Cortex of kidney (tissue), 1 donor: ENCODE measurements at places on chromosomes 6 and 20.

DNA sequence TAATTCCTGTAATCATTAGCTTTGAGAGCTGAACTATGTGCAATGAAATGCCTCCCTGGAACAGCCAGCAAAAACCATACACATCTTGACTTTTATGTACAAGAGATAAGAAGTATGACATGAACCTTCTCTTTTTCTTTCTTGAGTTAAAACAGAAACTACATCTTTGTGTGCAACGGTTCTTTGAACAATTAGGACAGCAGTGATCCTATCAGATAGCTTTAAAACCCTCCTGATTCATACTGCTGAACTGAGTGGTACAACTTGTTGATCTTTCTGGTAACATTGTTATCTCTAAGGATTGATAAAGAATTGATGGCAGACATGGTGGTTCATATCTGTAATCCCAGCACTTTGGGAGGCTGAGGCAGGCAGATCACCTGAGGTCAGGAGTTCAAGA is 43.4 kb downstream of the TRAF3IP2 start:
- no peak for DNase-seq

DNA sequence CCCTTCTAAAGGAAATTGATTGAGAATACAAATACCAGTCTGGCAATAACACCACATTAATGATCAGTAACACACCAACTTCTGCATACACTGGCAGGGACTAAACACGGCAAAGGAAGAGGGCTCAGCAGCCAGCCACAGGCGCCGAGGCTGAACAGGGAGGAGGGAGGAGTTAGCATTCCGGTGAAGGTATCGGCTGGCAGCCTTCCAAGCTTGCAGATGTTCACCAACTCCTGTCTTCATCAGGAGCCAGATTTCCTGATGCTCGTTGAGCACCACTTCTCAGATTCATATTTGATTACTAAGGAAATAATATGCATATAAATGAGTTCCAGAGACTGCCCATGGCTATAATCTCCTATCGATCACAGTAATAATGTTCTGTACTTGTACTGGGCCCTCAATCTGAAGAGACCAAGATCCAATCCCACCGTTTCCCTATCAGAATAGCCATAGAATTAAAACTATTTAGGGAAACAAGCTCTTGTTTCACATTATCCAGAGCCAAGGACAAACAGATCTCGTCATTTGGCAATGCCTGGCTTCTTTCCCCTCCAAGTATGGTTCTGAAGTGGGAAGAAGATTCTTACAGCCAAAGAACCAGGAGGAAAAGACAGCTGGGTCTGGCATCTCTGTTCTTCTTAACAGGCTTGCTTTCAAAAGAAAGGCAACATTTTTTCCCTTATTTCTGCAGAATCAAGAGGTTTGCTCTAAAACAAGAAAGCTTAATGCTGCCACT is 42.2 kb downstream of the GFOD1 start:
- no peak for DNase-seq

GRCh38 chr6:7673063-7673536 is 52.8 kb upstream of the BMP6 start:
- no peak for DNase-seq

DNA sequence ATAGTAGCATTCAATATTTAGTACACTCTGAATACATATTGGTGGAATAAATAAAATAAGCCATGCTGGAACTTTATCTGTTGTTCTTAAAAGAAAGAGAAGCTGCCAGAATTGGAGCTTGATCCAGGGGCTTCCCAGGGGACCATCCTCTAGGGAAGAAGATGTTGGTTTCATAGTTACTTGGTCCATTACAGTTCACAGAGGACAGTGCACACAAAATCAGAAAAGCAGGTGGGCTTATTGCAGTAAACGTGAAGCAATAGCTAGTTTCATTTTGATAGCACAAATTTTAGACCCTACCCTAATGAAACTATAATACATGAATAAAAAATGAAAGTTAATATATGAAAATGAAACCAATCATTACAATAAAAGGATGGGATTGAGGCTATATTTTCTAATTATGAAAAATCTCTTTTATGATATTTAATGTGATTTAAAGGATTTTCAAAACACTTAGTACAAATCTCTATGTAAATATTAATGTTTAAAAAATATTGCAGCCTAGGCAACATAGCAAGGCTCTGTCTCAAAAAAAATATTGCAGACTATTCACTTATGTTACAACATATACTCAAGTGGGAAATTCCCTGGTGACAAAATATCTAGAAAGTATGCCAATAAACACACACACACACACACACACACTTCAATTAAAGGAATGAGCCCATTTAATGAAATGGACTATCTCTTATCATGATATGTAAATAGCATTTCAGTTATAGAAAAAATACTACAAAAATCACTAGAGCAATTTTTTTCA is 227.0 kb upstream of the MARCKS start:
- DNase-seq, result no peak

DNA sequence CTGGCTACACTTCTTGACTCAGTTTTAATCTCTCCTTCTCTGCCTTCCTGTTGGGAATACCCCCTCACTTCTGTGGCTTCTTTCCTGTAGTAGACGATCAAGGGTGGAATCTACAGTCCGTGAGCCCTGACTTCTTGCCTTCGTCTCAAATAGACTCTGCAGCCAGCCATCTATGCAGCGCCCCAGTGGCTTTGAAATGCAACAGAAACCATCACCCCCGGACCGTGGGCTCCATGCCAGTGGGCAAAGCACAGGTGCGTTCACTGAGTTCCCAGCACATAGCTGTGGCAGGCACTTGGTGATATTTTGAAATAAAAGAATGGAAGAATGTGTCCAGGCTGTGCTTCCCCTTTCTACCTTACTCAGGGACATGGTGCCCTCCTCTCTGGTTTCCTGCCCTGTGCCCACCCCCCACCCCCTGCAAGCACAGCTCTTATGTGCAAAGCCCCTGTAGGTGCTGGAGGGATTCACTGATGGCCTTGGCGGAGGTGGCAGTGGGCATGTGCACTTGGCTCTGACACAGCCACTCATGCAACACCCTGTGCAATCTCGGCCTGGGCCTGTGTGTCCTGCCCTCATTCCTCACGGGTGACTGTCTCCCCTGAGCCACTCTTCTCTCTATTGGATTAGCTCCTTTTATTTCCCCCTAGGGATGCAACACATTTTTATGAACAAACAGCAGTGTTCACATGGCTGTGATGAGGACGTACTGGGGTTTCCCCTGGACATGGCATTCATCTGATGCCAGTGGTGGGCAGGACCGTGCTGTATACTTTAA is 5.5 kb upstream of the CDSN start:
- DNase-seq, result no peak

DNA sequence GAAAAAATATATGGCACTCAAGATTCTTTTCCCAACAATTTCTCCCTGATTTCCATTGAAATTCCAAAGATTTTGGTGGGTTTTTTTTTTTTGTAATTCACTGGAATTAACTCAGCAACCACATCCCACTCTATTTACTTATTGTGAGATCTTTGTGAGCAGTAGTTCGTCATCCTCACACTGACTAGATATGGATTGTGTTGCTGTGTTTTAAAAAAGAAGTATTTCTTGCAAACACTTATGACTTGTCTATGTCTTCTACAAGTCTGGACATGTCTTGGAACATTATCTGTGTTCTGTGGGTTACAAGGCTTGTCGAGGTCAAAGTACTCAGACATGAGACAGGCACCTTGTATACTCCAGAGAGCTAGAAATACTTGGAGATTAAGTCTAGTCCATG is 7.3 kb upstream of the TENT5A start:
- DNase-seq, result no peak

GRCh38 chr6:158607411-158608170 is 37.0 kb downstream of the DYNLT1 start:
- no peak for DNase-seq

- no peak for DNase-seq
Observed at GRCh38 chr20:56420940-56421688, 9.1 kb downstream of the CASS4 start.

DNA sequence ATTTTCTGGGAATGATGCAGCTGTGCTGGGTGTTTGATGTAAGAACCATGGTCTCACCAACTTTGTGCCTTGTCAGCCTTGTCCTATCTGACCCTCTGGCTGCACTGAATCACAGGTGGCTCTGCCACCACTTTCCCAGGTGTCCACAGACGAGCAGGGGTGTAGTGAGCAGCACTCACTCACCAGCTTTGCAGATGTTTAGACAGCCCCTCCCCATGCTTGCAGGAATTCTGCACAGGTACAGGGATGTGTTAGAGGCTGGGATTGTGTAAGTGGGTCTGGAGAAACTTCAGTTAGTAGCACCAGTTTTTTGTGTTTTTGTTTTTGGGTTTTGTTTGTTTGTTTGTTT is 88.2 kb upstream of the NAA20 start:
- no peak for DNase-seq

- DNase-seq, result no peak
Observed at GRCh38 chr6:25750906-25751305, 3.6 kb upstream of the SLC17A4 start.

DNA sequence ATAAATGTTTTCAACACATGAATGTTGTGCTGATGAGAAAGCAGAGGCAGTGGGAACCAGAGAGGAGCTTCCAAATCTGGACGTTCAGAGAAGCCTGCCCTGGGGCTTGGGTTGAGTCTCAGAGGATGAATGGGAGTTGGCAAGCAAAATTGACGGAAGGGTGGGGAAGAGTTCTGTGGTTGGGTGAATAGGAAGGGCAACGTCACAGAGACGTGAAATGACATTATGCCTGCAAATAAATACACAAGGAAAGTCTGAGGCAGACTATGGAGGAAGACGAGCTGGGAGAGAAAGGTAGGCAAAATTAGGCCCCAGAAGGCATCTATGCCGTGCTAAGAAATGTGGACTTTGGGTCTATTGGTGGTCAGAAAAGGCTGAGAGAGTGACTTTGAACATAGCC is 25.2 kb upstream of the SGK1 start:
- no peak for DNase-seq

GRCh38 chr6:4185846-4186245 is 50.5 kb upstream of the ECI2 start:
- no peak for DNase-seq
